NCI-H446 treated with DMSO at 0.1 percent for 48 hours (cell line): ENCODE measurements at places on chromosomes 13 and 19.

DNA sequence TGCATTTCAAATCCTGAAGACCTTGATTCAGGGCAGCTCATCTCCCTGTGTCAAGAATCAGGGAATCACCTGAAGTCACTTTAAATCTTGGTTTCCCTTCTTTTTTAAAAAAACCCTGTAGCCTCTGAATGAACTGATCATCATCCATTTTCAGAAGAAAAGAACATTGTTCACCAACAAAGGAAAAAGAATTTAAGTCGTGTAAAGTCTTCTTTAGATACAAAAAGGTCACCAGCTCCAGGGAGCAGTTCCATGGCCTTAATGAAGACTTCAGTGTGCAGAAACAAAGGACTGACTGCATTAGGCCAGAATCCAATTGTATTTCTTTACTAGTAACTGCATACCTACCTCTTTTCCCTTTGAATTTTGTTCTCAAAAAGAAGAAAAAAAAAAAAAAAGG, 245.0 kb downstream of the ABCC4 start:
- DNase-seq = no peak

GRCh38 chr13:76707360-76707759, 178.8 kb downstream of the KCTD12 start:
- no peak for DNase-seq

DNA sequence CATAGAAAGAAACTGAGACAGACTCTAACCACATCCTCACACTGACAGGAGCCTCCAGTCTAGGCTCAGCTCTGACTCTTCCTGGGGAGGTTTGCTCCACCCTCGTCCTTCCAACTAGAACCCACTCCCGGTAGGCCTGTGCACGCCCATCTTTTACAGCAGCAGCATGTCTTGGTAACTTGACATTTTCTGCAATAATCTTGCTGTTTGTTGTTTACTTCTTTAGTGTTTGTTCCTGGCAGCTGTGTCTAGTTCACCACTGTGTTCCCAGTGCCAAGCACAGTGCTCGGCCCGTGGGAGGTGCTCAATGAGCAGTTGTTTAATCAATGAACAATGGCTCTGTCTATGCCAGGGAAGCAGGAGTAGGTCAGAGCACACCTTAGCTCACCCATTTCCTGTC, 23.1 kb upstream of the ZNF729 start:
- no peak for DNase-seq

GRCh38 chr13:110965038-110965754, 50.3 kb upstream of the ANKRD10 start:
- DNase-seq = no peak

- DNase-seq = no peak
Measured at GRCh38 chr19:51029718-51030117, 3.3 kb upstream of the KLK11 start.

DNA sequence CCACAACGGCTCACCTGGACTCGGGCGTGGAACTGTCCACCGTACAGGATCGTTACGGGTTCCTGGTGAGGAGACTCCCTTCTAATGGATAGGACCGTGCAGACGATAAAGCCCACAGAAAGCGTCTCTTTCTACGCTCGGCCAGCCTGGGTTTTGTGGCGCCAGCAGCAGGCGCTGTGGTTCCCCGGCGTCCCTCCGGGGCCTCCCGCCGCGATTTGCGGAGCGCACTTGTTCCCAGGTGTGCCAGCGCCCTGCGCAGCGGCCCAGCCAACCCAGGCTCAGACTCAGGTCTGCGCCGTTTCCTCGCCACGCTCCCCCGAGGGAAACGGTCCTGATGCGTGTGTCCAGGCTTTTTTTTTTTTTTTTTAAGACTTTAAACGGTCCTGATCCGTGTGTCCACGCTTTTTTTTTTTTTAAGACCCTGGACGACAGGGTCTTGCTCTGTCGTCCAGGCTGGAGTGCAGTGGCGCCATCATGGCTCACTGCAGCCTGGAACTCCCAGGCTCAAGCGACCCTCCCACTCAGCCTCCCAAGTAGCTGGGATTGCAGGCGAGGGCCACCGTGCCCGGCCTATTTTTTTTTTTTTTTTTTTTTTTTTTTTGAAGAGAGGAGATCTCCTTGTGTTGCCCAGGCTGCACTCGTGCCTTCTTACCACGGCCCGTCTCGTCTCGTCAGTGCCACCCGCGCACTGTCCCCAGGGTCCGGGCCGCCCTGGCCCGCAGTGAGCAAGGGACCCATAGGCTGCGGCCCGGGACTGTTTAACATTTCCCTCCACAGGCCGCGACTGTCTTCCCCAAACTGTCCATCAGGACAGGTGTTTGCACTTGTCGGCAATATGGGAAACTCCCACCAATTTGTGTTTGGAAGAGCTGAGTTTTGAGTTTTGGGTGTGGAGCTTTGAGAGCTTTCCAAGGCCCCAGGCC, 23.8 kb downstream of the GJA3 start:
- DNase-seq = no peak

DNA sequence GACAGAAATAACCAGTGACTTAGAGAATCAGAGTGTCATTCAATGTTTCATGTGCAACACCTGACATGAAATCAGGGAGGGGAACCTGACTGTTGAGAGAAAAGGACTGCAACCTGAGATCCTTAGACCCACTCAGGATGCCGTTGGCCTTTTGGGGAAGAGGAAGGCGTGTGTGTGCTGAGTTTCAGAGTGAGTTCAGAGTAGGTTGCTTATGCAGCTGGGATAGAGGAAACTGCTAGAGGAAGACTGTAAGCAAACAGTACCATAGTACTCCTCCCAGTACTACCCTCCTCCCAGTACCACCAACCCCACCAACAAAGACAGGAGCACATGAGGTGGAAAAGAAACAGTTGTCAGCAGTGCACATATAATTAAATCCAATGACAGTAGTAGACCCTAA, 63.7 kb downstream of the KL start:
- no peak for DNase-seq
